ENCODE measurements at places on chromosomes 12 and 14.

DNA sequence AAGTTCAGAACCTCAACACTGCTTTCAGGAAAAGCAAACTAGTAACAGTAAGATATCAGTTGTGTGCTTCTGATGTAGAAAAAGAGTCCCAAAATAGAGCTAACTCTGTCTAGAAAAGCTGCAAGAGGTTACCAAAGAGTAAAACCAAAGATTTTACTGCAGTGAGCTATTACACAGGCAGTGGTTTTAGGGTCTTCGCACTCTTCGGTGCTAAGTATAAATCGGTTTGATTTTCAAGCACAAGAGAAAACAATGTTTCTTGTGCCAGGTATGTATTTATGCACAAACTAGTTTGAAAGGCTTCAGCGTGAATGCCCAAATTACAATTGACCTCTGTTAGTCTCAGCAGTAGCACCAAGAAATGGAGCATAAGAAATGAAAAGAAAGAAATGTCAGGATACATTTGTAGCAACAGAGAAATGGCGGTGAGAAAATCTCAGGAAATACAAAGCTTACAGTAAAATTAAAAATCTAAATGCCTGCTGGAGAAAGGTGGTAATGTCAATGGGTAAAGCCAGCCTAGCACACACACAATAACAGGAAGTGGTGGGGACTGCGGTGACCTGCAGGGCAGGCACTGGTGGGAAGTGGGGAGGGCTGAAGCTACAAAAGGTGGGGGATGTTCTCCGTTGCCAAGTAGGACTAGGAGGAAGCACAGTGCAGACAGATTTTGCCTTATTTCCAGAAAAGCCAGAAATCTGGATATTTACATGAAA, 18.0 kb upstream of the DYRK2 start:
- DNase-seq = peak; percentile 95

DNA sequence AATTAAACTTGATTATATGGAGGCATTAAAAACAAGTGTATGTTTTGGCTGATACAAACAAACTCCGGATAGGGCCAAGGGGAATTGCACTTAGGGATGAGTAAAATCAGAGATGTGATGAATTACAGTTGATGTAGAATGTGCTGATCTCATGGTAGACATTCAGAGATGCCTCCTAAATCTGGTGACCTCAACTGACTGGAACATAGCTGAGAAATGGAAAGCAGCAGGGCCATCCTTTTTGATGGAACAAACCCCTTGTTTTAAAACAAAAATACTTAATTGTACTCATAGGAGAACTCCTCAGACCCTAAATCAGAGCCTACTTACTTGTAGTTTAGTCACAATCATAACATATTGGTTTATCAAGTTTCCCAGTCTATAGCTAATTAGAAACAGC, 122.8 kb downstream of the C12orf75 start:
- no peak for DNase-seq

DNA sequence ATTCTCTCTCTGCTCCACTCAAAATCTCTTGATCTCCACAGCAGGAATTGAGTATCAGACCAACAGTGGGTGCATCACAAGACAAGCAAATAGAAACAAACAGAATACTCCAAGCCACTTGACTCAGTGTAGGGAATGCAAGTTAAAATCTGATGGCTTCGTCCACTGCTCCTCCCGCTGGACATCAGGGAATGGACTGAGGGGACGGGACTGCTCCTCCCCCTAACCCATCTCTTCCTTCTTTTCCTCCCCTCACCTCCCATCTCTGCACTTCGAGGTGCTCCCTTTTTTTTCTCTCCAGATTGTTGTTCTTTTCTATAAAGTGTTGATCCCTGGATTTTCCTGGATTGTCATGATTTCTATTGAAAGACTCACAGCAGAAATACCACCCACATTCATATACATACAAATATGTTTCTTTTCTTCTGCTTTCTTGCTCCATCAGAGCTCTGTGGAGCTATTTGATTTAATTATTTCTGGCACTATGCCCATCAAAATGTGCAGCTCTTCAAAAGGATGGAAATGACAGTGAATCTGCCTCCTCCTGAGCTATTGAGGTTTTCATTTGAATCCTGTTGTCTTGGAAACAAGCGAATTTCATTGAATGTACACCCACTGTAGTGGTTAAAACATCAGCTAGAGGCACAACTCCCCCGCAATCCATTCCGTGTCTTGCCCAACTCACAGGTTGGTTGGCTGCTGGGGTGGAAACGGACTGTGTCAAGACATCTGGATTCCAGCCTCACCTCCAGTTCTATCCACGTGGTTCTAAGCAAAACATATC, 199.7 kb downstream of the SPTSSA start:
- DNase-seq = no peak

- DNase-seq = no peak
Observed at GRCh38 chr12:1282670-1283315, 291.8 kb downstream of the ERC1 start.

DNA sequence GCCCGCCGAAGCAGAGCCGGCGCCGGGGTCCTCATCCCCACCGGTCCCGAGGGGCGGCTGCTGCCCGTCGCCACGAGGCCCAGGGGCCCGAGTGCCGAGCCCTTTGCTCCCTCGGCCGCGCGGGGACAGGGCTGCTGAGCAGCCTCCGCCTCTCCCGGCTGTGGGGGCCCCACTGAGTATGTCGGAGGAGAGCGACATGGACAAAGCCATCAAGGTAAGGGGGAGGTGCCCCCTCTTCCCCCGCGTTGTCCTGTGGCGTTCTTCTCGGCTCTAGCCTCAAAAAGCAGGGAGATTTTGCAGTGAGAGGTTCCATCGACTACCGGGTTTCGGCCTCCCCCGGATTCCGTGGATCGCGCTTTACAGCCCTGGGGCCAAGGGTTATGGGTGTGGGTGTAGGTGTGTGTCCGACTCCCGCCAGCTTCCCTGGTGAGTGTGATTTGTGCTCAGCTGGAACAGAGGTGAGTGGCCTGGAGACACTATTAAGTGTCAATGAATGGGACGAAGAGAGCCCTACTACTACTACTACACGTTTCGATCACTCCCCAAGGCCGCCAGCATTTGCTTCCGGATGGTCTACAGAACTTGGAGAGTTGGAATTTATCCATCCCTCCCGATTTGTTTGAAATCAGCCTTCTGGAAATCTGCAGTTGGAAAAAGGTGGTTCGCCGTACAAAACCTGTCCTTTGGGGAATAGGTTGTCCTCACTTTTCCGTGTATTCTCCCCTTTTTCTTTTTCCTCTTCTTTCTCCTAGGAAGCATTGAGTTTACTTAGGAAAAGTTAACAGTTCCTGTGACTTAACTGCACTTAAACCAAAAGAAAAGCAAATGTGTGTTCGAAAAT, 748 bp downstream of the MAPKAPK5 start:
- no peak for DNase-seq

DNA sequence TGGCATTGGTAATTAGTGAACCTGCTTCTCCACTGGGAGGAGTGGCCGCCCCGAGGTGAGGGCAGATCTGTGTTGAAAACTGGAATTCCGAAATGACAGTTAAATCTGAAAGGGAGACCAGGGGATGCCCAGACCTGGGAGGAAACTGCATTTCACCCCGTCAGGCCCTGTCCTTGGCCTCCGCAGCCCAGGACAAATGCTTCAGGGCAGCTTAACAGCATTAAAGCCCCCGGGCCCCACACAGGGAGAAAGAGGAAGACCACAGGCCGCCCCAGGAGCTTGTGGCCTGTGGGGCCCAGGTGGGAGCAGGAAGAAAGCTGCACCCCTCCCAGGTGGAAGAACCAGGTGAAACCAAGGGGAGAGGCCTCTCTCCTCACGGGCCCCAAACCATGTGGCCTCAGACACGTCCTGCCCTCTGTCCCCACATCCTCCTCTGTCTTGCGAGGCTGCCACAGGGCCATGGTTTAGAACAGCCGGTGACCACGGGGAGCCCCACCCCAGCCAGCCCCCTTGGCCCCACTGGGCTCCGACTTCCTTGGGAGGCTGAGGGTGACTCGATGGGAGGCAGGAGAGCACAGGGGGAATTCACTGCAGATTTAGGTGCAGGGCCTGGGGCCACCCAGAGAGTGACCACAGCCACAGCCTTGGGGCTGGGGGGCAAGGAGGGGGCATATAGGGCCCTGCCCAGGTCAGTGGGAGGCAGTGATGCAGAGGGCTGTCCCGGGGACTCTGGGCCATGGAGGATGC, 265.4 kb downstream of the ADGRD1 start:
- DNase-seq = no peak

- no peak for DNase-seq
Observed at GRCh38 chr12:105067511-105068031, 16.7 kb downstream of the ALDH1L2 start.

- no peak for DNase-seq
Observed at GRCh38 chr14:90647473-90648005, 168.7 kb downstream of the TTC7B start.
